Right atrium auricular region (tissue), 2 donors: ENCODE measurements at places on chromosomes 6 and 20. TPM values are rescaled to one million over a fixed set of nuclear protein-coding genes. Genes with fewer than 3 reads are reported as not detected.

The COL11A2 gene
- 1.5 TPM for total RNA-seq

The FNDC11 gene
- not detected for total RNA-seq

The CTSZ gene
- 117 TPM for total RNA-seq

DNA sequence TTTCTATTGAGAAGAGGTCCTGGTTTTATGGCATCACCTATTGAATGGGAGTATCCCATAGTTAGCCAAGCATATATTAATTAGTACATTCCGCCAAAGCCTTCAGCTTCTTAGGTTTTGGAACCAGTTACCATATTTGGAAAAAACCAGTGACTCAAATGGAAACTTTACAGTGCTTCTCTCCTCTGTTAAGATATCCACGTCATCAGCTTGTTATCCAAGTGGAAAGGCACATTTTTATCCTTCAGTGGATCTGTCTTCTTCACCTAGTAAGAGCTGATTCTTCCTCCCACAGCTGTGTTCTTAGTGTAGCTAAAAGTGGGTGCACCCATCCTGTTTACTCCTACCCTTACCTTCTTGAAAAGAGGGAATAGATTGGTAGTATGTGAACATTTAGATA, 34.5 kb downstream of the TPD52L1 start:
- DNase-seq = no peak

DNA sequence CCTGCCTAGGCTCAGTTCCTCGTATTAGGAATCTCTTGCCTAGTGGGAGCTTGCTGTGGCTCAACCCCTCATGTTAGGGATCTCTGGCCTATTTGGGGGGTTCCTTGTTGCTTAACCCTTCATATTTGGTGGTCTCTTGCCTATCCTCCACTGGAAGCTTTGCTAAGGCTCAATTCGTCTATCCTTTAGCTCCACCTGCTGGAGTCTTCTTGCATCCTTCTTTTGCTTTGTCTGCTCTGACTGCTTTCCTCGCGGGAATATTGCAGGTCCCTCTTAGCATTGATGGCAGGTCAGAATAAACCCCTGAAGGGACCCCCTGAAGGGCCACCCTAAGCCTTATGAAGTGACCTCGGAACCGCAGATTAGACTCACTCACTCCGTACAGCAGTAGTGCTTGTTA, 203.0 kb upstream of the TBX18 start:
- DNase-seq = no peak

GRCh38 chr20:59386809-59387208, 86.4 kb downstream of the EDN3 start:
- no peak for DNase-seq

- DNase-seq = no peak
Measured at GRCh38 chr6:128347123-128347522, 173.3 kb downstream of the PTPRK start.

The UNC5CL gene
- total RNA-seq = 0.43 TPM

DNA sequence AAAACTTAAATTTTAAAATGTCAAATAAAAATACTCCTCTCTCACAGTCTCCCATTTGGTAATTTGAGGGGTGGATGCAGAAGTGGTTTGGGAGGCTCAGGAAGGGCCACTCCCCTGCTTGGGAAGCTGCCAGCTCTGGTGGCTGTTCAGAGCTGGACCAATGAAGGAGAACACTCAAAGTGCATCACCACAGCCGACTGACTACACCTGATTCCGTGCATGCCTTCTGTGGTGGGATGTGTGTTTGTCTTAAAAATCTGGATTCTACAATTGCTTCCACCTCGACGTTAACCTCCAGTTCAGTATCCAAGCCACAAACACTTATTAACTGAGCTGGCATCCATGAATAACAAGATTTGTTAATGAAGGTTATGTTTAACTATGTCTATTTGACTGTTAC, 137.3 kb downstream of the FOXC1 start:
- DNase-seq = no peak

GRCh38 chr6:156651486-156651885, 125.7 kb upstream of the ARID1B start:
- no peak for DNase-seq

The BMP5 gene
- total RNA-seq = 1.6 TPM

DNA sequence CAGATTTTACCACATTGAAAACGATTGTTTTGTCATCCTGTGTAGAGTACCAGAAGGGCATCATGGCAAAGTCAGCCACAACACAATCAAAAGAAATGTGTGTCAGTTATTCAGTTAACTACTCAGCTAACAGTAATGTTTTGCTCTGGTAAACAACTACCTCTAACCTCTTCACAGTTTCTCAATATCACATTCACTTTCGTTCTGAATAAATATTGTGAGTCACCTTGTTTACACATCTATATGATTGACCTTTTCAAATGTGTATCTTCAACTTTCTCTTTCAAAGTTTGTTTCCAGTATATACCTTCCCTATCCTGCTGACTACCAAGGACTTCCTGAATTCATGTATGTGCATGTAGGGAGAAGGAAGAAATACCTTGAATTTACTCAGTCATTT, 216.6 kb upstream of the UFL1 start:
- no peak for DNase-seq

DNA sequence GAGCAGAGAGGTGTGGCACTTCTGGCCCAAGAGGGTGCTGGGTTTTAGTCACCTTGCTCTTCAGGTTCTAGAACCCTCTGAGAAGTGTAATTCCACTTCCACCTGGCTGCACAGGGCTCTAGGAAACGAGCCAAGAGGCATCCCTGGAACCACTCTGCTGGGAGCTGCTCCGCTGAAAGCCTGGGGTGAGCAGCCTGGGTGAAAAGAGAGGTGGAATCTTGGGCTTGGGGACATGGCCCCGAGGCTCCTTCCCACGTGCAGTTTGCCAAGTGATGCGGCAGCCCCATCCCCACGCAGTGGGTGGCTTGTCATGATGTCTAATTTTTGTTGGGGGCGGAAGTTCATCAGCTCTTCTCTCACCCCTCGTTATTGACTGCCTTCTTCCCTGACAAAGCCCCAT, 32.8 kb downstream of the PPP1R16B start:
- no peak for DNase-seq

DNA sequence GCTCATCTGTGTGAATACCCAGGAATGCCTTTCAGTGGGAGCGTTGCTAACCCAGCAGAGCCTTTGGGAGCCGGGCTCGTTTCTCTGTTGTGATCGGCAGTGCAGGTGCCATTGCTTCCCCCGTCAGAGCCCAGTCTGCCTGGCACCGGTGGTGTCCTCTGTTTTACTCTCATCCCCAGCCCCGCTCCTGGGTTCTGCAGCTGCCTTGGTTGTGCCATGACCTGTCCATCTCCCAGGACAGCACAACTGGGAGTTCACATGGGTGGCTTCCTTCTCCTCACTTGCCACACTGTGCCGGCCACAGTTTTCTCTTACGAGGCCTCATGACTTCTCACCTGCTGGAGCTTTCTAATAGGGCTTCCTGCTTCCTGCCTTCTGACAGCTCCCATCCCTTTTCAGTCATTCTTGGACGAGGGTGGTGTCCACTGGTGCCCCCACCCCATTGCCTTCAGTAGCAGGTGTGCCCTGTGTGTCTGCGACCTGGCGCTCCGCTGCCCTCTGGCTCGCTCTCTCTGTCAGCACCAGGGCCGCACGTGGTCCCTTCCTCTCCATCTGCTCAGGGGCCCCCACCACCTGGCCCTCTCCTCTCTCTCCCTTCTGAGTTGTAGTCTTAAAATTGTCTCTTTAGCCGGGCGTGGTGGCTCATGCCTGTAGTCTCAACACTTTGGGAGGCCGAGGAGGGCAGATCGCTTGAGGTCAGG, 110.9 kb downstream of the RPP40 start:
- DNase-seq = no peak

DNA sequence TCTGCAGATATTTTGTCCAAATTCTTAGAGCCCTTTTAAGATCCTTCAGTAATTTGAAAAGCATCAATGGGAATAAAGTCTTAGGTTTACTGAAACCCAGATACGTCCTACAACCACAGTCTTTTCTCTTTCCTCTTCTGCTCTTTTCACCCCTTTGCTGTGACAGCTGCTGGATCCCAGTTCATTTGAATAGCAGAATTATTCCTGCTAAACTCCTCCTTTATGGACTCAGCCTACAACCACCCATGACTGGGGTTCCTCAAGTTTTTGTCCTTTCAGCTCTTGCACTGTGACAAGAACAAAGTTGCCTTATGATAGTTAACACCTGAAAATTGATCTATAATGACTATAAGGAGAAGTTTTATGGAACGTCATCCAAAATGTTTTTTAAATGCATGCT, 237.5 kb downstream of the EYA4 start:
- DNase-seq = no peak

DNA sequence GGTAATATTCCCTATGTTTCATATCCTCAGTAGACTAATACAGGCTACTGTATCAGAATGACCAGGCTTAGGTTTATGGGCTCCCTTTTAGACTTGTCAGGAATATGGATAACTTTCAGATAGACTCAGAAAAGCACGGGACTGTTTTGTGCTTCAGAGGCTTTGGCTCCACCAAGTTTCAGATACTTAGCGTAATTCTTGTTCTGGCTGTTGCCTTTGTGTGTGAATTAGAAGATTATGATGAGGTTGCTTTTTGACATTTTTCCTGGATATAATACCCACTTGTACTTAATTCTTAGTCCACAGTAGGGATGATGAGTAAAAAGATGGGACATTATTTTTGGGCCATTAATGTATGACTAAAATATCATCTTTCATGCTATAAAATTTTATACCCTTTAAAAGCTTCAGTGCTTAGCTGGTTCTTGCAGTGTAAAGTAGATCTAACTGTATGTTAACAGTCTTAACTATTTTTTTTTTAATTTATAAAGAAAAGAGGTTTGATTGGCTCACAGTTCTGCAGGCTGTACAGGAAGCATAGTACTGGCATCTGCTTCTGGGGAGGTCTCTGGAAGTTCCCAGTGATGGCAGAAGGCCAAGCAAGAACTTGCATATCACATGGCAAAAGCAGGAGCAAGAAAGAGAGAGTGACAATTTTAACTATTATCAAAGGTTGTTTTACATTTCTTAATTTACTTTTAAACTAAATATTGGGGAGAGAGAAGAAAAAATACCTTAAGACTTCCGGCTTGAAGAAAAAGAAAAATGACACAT, 120.7 kb downstream of the ZFAND3 start:
- no peak for DNase-seq

GRCh38 chr6:137417396-137417795, 76.8 kb downstream of the OLIG3 start:
- no peak for DNase-seq

DNA sequence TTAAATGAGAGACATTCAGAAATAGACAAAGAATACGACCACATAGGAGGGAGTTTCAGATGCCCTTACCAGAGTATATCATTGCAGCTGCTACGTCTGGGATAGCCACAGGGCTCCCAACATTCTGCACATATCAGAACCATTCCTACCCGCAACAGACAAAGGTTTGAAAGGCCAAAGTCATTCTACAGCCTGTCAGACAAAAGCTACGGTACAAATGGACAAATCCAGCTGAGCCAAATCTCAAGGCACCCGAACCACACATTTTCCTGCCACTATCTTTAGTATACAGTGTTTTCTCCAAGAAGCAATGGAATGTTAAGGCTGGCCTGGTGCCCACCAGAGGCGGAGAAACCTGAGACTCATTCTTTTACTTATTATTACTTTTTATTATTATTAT, 30.5 kb upstream of the LYRM2 start:
- no peak for DNase-seq

- no peak for DNase-seq
Measured at GRCh38 chr6:91083211-91083610, 496.3 kb upstream of the MAP3K7 start.

- no peak for DNase-seq
Measured at GRCh38 chr6:122740936-122741335, 38.6 kb upstream of the FABP7 start.

The OPN5 gene
- total RNA-seq = not detected

The BTNL2 gene
- total RNA-seq = not detected

- no peak for DNase-seq
Measured at GRCh38 chr6:161906571-161906970, 632.7 kb upstream of the AGPAT4 start.

The OR2B3 gene
- not detected for total RNA-seq

The CDH4 gene
- 0.94 TPM for total RNA-seq
